ENCODE measurements at places on chromosomes 7 and 10.

- no peak for DNase-seq
These were observed 6.4 kb downstream of the NEURL1 start for GRCh38 chr10:103499881-103500280.

DNA sequence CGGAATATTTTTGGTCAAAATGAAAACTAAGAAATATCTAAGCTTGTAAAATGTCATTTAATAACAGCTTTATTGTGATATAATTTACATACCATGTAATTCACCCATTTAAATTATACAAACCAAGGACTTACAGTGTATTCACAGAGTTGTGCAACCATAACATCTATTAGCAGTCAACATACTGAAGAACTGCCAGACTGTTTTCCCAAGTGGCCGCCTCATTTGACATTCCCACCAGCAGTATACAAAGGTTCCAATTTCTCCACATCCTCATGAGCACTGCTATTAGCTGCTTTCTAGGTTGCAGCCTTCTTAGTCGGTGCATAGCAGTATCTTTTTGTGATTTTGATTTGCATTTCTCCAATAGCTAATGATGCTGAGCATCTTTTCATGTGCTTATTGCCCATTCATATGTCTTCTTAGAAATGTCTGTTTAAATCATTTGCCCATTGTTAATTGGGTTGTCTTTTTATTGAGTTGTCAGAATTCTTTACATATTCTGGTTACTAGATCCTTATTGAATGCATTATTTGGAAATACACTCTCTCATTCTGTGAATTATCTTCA lies 153.0 kb upstream of the FGFR2 start:
- no peak for DNase-seq

GRCh38 chr10:29563420-29564035 lies 71.2 kb downstream of the SVIL start:
- no peak for DNase-seq

- no peak for DNase-seq
These were observed 34.0 kb downstream of the PODXL start for GRCh38 chr7:131522325-131522930.

DNA sequence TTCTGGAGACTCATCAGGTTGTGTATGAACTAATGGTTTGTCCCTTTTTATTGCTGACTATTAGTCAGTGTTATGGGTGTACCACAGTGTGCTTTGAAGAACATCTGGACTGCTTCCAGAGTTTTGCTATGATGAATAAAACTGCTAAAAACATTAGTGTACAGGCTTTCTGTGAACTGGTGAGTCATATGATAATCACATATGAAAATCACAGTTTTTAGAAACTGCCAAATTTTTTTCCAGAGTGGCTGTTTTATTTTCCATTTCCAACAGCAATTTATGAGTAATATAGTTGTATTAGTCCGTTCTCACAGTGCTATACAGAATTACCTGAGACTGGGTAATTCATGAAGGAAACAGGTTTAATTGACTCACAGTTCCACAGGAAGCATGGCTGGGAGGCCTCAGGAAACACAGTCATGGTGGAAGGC lies 281.2 kb upstream of the VSTM2A start:
- no peak for DNase-seq

DNA sequence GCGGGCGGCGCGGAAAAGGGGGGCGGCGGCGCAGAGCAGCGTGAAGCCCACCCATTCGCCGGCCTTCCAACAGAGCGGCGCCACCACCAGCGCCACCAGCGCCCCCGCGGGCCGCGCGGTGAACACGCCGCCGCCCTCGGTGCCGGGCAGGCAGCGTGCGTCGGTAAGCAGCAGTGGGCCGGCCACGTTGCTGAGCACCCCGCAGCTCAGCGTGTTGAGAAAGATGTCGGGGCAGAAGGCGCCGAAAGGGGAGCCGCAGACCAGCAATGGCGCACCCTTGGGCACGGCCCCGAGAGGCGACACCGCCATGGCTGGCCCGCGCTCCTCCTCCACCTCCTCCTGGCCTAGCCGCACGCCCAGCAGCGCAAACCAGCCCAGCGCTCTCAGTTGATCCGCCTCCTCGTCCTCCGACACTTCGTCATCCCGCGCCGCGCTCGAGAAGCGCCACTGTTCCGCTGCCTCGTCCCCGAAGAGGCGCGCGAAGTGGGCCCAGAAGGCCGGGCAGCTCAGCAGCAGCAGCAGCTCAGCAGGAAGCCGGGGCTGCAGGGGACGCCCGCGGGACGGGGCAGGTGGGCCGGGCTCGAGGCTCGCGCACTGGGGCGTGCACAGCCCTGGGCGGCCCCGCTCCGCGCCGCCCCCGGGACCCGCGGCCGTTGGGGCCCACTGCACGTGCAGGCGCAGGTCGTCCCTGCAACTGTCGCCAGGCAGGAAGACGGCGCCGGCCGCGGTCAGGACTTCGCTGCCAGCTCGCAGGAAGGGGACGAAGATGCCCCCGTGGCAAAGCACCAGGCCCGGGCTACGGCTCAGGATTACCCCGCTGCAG lies 623 bp downstream of the TYSND1 start:
- DNase-seq = peak; percentile 54

- no peak for DNase-seq
These were observed 103.8 kb upstream of the APBB1IP start for GRCh38 chr10:26334232-26334931.

- no peak for DNase-seq
These were observed 362.9 kb upstream of the NUPR2 start for GRCh38 chr7:56479136-56479535.

DNA sequence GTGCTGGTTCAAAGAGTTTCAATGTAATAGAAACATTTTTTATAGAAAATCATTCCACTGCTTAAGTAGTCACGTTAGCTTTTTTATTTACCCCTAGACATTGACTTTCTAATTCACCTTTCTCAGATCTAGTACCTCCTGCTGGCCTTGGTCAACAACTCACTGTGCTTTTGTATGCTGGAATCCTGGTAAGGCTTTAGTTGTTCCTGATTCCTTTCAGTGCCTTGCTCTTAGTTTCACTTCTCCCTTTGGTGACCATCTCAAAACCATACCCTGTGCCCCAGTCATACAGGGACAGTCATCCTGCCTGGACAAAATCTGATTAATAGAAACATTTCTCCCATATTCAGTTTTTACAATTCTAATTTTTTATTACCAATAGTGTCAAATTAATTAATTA lies 130.2 kb downstream of the GPR37 start:
- DNase-seq = no peak

- DNase-seq = no peak
These were observed 40.3 kb upstream of the DLD start for GRCh38 chr7:107850643-107851042.

DNA sequence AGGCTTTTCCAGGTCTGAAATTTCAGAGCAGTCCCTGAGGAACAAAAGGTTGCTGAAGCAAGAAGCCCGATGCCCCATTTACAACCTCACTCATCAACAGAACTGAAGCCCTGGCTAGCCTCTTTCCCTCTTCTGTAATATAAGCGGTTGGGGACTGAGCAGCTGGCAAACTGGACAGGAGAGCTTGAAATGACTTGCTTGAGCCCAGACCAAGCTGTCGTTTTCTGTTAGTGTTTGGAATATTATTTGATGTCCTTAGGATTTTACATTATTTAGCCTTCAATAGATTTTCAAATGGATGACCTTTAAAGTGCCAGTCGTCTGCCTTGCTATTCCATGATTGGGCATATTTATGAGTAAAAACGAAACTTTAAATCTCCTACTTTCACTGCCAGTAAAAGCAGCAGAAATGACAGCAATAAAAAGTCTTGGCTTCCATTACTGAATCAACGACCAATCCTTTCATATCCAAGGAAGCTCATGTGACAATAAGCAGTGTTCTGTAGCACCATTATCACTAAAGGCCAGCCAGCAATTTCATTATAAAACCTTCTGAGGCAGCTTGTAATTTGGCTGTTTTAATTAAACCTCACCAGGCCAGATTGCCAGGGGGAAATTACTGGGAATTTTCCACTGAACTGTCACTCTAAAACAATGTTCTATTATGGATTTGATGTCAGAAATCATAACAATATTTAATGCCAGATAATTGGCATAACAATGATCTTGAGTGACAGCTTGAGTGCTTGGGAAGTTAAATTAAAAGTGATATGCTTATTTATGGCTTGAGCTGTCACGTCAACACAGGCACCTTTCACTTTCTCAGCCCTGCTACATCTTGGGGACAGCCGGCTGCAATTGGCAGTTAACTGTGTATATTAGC lies 85.9 kb downstream of the LSMEM1 start:
- DNase-seq = no peak

DNA sequence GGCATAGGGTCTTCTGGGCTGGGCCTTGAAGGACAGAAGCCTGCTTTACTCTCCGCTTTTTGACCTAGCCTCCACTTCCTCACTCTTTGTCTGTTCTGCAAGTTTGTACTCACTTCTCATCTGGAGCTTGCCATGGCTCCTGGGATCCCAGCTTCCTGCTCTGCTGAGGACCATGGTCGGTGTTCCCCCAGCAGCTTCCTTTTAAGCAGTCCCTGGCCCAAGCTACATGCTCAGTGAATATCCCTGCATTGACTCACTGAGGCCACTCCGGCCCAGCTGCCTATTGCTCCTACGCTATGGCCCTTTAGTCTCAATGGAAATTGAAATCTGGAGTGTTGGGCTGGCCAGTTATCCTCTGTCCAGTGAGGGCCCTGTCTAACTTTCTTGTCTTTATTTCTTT lies 427.7 kb downstream of the RPS24 start:
- DNase-seq = no peak

GRCh38 chr7:44313016-44313415 lies 12.4 kb downstream of the CAMK2B start:
- no peak for DNase-seq

- DNase-seq = no peak
These were observed 195.1 kb upstream of the HABP2 start for GRCh38 chr10:113357681-113358300.

GRCh38 chr10:113093188-113094113 lies 143.4 kb downstream of the TCF7L2 start:
- DNase-seq = no peak

DNA sequence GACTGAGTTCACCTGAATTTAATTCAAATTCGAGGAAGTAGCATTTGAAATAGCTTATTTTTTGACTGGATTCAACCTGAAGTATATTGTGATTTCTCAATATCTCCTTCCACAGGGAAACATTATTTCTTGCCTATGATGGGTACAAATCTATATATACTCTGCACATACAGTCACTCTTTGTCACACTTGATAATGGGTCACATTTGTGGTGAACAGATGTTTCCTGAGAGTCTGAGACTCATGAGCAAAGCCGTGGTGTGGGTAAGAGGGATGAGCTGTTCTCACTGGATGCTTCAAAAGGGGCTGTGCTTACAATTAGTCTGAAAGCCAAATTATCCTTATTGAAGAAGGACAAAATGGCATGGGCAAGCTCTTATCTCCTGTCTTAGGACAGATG lies 18.0 kb upstream of the TBXAS1 start:
- DNase-seq = no peak

DNA sequence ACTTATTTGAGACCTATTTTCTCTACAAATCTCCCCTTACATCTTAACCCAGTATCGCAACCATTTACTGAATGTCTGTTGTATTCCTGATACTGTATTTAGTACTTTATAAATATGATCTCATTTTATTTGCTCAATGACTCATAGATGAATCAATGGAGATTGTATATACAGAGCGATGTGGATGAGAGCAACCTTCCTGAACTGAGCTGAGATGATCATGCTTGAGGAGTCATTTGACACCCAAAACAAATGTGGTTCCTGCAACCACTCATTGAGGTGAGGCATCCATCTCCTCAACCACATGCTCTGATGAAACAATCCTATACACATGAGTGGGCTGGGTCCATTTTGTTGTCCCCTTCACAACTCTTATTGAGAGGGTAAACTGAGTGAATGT lies 250.0 kb downstream of the CDC14C start:
- DNase-seq = no peak

DNA sequence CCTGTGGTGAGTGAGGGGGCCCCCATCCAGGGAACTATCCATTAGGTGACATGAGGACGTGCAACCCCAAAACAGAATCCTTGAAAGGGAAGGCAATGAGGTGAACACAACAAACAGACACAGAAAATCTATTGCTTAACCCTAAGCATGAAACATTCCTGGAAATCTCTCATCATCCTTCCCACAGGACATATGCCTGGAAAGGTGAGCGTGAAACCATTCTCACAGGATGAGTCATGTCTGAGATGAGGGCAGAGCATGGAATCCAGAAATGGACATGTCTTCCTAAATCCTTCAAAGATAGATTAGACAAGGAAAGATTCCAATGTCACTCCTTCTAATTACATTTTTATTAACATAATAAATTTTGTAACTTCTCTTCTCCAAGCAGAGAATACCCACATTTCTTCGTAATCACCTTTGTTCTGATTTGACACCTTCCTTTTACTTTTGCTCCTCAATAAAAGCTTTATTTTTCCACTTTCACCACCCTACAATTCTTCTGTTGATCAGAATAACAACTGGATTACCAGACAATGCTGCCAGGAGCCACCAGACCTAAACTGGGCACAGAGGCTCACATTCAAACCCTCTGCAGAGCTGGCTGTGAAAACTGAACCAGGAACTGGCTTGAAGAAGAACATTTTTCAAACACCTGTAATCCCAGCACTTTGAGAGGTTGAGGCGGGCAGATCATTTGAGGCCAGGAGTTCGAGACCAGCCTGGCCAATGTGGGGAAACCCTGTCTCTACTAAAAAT lies 67.2 kb downstream of the COBL start:
- no peak for DNase-seq

- no peak for DNase-seq
These were observed 6.7 kb downstream of the RASSF4 start for GRCh38 chr10:44966129-44966815.

- DNase-seq = no peak
These were observed at the start of gene SLC16A12 for GRCh38 chr10:89535171-89536012. Gene SLC16A12, minus strand, starts transcription at chr10:89535594. Its CDS starts 73,016 bp downstream, at chr10:89462578.

Measured in activated naive CD8-positive, alpha-beta T cell treated with anti-CD3 and anti-CD28 coated beads, Interleukin-2, amount 50 U/mL, for 16 hours (primary cell).